ENCODE measurements at places on chromosomes 6 and 20. TPM values are rescaled to one million over a fixed set of nuclear protein-coding genes. Genes with fewer than 3 reads are reported as not detected.
A peak's percentile ranks its signal among the peaks of the same experiment; 100 is the strongest.

SLC12A5 gene
- 1.8 TPM for polyA plus RNA-seq

- no peak for DNase-seq
Measured at GRCh38 chr6:1412901-1413300, 23.5 kb downstream of the FOXF2 start.

BPI gene
- polyA plus RNA-seq: not detected

- DNase-seq: peak; percentile 31
Measured at GRCh38 chr6:170152124-170152926, 138.6 kb downstream of the DLL1 start.
